Vagina (tissue), 2 donors: ENCODE measurements at places on chromosomes 7 and 10. TPM values are rescaled to one million over a fixed set of nuclear protein-coding genes. Genes with fewer than 3 reads are reported as not detected.

DNA sequence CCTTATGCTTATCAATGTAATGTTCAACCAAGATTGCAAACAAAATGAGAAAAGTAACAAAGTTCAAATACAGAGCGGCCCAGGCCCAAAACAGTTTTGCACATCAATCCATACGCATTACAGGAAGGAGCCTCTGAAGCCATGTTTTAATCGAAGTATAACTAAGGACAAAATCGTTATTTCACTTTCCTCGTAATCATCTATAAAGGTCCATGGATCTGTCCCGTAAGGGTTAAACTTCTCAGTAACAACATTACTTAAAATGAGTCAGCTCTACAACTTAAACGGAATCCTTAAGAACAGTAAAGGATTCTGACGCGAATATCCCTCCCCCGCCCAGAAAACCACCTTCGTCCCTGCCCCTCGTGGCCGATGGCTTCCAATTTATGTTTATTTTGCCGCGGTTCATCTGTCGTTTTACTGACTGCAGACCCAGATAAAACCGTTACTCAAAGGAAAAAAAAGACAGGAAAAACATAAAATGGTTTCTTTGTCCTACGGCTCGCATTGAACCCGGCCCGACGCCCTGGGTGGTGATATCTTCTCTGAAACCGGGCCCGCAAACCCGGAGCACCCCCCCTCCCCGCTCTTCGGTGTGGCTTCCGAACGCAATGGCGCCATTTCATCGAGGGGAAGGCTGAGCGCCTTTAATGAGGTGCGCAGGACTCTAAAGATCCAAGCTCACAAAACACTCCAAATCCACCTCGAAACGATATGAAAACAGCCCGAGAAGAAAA is 1.1 kb downstream of the HNRNPA2B1 start:
- no peak for DNase-seq

DNA sequence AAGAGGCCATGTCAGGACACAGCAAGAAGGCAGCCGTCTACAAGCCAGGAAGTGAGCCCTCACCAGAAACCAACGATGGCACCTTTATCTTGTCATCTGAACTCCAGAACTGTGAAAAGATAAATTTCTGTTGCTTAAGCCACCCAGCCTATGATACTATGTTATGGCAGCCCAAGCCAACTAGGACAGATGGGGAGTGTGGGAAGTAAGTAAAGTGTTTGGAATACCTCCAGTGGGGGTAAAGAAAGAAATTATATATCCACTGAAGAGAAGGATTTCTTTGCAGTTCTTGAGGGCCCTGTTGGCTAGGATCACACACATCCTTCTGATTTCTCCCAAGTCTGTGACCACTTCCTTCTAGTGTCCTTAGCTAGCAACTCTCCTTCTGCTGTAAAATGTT is 384.4 kb downstream of the TNS3 start:
- DNase-seq, result no peak

LIPA gene
- total RNA-seq, result 27.7 TPM

- DNase-seq, result no peak
Measured at GRCh38 chr7:157224627-157225026, 85.9 kb downstream of the UBE3C start.

- no peak for DNase-seq
Measured at GRCh38 chr7:33824911-33825459, 80.4 kb upstream of the BMPER start.

SPDYE11 gene
- not detected for total RNA-seq

DNA sequence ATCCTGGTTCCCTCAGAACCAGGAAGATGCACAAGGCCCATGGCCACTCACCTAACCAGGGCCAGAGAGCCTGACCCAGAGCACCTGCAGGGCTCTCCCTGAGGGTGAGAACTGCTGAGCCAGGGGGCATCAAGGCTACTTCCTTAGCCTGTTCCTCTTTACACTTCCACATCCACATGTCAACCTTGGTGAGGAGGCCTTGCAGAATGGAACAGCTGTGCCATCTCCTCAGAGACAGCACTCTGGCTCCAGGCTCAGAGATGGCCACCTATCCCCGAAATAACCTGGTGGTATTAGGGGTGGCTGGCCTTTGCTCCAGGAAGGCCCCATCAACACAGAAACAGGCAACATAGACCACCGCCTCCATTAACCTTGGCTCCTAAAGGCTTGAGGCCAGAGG is 473.0 kb downstream of the RPS24 start:
- DNase-seq, result no peak

ZNF804B gene
- not detected for total RNA-seq

DNA sequence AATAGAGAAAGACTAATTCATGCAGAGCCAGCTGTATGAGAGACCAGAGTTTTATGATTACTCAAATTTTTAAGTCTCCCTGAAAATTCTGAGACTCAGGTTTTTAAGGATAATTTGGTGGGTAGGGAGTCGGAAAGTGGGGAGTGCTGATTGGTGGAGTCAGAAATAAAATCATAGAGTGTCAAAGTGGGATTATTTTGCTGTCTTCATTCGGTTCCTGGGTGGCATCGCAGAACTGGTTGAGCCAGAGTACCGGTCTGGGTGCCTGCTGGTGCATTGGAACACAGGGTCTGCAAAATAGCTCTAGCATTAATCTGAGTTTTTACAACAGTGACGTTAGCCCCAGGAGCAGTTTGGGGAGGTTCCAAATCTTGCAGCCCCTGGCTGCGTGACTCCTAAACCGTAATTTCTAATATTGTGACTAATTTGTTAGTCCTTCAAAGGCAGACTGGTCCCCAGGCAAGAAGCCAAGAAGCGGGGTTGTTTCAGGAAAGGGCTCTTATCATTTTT is 32.4 kb downstream of the GPRIN2 start:
- DNase-seq, result no peak

- no peak for DNase-seq
Measured at GRCh38 chr7:146028251-146028750, 88.3 kb upstream of the CNTNAP2 start.

C10orf120 gene
- total RNA-seq, result not detected

GRCh38 chr7:21850531-21851285 is 95.0 kb downstream of the CDCA7L start:
- DNase-seq, result no peak

DNA sequence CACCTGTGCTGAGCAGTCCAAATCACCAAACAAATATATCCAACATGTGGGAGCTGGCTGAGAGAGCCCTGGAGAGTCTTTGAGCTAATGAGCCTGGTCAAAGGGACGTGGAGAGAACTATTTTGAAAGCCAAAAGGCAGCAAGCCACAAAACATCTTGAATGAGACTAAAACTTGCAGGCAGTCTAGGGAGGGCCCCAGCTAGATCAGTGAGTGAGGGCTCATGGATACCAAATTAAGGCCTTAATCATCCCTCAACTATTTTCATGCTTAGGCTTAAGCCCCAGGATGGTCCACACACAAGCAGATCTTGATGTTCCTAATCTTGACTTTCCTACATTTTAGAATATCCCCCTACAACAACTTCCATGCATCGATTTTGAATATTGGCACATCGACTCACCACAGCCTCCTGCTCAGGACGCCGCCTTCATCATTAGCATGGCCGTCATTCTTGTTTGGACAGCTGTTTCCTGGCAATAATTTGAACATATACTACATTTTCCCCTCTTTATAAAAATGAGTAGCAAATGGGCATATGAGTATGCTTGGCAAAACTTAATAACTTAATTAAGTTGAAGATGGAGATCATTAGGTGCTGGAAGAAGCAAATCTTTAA is 86.9 kb upstream of the ADAM12 start:
- no peak for DNase-seq

IDI2 gene
- total RNA-seq, result not detected
